ENCODE measurements at places on chromosomes 12 and 14. TPM values are rescaled to one million over a fixed set of nuclear protein-coding genes. Genes with fewer than 3 reads are reported as not detected.

Gene MARK3
- 74.3 TPM for total RNA-seq

Gene CD4
- 0.04 TPM for total RNA-seq

Gene C12orf76
- total RNA-seq, result 8.9 TPM

Gene VASH1
- total RNA-seq, result 4.7 TPM

Gene FIGNL2
- total RNA-seq, result not detected

Gene RNASE7
- not detected for total RNA-seq

Gene PMCH
- not detected for total RNA-seq

Gene BDKRB2
- total RNA-seq, result 0.11 TPM

Gene PTPRQ
- 0.08 TPM for total RNA-seq

Gene TOMM20L
- total RNA-seq, result not detected

Gene TPPP2
- total RNA-seq, result not detected

Gene LLPH
- total RNA-seq, result 34.3 TPM

Gene IAPP
- not detected for total RNA-seq

Gene PDZRN4
- not detected for total RNA-seq

Gene TMEM30B
- total RNA-seq, result not detected

Gene RIN3
- total RNA-seq, result 3.7 TPM
